ENCODE measurements at places on chromosomes 6 and 20.

- no peak for DNase-seq
Measured at GRCh38 chr20:30484749-30485070, 772.8 kb upstream of the DEFB115 start.

GRCh38 chr6:210778-211374, 81.4 kb upstream of the DUSP22 start:
- no peak for DNase-seq

DNA sequence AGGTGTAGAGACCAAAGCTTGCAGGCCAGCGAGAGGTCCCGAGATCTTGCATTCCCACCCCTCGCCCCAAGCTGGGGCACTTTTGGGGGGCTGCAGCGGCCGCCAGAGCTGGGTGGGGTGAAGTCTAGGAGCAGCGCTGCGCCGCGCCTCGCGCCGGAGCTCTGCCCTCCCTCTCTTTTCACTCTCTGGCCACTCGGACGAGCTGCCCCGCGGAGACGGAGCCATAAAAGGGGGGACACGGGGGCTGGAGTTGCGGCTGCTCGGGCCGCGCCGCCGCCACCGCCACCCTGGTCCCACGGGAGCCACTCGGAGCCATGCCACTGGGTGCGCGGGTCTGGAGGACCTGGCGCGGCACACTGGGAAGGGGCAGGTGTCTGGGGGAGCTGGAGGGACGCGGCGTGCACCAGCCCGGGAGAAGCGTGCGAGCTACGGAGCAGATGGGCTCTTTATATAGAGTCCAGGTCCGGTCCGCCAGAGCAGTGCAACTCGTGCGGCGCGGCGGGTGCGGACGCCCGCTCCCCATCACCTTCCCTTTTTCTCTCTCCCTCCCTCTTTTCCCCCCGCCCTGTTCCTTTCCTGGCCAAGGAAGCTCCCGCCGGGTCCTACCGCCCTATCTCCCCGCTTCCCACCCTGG, 687 bp upstream of the HTR1B start:
- no peak for DNase-seq

- DNase-seq = no peak
Measured at GRCh38 chr20:22776369-22776768, 192.0 kb upstream of the FOXA2 start.

- DNase-seq = no peak
Measured at GRCh38 chr20:47667531-47668312, 117.6 kb downstream of the SULF2 start.

GRCh38 chr6:11824986-11825385, 46.4 kb upstream of the ADTRP start:
- DNase-seq = peak; percentile 51

DNA sequence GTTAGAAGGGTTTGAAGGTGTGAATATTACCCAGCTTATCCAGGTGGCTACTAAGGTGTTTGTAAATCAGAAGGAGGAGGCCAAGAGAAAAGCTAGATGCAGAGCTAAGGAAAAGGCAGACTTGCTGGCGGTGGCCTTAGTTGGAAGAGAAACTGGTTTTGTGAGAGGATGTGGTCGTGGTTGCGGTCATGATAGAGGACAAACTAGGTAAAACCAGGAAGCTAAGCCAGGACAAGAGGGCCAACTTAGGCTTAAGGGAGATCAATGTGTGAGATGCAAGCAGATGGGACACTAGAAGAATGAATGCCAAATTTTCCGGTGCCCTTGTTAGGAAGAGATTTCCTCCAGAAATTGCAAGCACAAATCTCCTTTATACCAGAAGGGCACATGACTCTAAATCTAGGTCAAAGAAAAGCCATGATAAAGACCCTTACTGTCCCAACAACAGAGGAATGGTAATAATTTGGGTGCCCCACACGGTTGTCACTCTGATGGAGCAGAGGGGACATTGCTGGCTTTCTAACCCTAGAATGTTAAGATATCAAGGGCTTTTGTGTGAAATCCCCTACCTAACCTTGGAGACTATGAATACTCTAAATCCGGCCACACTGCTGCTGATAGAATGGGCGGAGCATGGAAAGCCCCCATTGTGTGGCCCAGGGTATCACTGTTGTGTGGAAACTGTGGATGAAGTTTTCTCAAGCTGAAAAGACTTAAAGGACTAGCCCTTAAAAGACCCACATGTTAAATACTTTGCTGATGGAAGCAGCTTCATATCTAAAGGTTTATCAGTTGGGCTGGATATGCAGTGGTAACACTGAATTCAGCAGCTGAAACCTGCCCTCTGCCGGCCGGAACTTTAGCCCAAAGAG, 7.8 kb downstream of the IL22RA2 start:
- DNase-seq = peak; percentile 69

DNA sequence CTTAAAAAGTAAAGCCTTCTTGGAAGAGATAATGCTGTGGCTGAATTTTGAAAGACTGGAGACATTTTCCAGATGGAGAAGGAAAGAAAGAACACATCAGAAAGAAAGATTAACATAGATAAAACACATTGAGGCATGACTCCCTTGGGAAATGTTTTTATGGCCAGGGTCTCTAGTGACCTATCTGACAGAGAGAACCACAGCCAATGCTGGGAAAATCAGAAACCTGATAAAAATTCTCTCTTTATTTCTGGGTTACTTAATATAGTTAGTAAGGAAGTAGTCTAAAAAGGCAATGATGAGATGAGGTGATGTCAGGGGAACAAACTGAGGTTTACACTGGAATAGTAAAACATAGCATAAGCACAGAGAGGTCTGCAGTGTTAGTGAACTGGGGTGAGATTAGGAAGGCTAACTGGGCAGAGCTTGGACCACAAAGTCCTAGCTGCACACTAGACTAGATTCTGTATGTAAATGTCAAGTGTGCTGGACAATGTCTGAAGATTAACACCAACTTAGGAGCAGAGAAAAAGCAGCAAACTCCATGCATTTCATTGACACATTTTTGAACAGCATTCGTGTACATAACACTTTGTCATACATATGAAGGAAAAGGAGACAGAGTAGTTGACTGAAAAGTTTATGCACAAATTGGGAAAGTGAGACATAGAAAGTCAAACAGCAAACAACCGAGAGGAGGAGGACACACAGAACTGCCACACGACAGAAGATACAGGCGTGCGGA, 31.0 kb downstream of the ELOVL2 start:
- no peak for DNase-seq

- no peak for DNase-seq
Measured at GRCh38 chr6:157335829-157336228, 12.5 kb upstream of the TMEM242 start.

- DNase-seq = peak; percentile 46
Measured at GRCh38 chr6:139099984-139100383, 34.9 kb upstream of the HECA start.

GRCh38 chr6:144601221-144601620, 316.1 kb downstream of the UTRN start:
- DNase-seq = no peak

DNA sequence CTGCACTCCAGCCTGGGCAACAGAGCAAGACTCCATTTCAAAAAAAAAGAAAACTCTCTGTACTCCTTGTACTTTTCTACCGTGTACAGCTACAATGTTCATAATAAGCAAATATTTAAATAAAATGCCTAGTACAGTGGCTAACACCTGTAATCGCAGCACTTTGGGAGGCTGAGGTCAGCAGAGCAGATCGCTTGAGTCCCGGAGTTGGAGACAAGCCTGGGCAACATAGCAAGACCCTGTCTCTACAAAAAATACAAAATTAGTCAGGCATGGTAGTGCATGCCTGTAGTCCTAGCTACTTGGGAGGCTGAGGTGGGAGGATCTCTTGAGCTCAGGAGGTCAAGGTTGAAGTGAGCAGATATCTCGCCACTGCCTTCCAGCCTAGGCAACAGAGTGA, 5.7 kb downstream of the NAPB start:
- no peak for DNase-seq

GRCh38 chr6:18585032-18585573, 198.0 kb downstream of the RNF144B start:
- DNase-seq = no peak

- DNase-seq = no peak
Measured at GRCh38 chr6:108877046-108877751, 29.0 kb downstream of the ARMC2 start.

DNA sequence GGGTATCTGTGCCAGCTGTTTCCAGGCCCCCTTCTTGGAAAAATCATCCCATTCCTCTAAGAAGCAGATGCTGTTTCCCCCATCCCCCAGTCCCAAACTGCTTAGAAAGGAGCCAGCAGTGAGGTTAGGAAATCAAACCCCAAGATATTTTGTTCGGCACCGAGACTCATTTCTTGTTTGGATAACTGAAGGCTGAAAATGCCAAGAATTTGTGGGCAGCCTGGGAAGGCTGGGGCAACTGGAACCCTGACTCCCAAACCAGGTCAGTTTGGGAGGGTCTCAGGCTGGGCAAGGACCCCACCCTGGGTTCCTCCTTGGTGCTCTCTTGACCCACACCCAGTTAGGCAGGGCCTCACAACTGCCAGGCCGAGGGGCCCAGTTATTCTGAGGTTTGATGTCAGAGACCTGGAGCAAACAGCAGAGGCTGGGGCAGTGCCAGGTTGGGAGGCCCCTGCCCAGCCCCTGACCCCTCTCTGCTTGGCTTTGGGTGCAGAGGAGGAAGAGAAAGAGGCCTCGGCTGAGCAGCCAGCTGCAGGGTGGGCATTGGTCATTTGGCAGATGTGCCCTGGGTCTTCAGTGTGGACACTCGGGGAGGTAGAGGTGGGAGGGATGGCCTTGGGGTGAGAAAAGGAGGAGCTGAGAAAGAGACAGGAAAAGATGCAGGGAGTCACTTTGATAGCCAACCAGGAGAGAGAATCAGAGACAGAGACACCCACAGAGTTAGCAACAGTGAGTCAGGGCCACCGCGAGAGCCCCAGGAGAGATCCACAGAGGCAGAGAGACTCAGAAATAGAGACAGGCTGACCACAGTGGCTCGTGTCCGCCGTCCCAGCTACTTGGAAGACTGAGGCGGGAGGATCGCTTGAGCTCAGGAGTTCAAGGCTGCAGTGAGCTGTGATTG, 5.0 kb downstream of the ANGPT4 start:
- no peak for DNase-seq

- no peak for DNase-seq
Measured at GRCh38 chr6:20031342-20031741, 180.9 kb downstream of the MBOAT1 start.

DNA sequence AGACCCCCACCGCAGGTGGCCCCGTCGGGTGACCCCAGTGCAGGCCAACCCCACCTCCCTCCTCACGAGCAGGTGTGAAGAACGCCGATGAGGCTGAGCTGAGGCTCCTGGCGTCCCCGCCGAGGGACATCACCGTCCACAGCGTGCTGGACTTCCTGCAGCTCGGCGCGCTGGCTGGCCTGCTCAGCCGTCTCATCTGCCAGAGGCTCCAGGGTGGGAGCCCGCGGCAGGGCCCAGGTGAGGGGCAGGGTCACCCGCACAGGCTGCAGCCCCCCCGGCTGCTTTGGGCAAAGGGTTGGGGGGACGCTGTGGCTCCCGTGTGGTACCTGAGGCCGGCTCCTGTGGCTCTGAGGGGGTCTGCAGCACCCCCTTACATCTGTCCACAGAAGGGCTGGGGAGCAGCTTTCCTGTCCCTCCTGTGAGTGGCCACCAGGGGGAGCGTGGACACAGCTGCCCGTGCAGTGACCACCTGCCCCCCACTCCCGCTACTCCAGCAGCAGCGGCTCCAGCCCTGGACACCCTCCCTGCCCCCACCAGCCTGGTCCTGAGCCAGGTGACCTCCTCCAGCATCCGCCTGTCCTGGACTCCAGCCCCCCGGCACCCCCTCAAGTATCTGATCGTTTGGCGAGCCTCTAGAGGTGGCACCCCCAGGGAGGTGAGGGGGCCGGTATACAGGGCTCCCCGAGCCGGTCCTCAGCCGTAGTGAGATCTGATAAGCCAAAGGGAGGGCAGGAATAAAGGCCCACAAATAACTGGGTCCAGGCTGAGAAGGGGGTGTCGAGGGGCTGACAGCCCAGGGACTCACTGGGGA, 16.5 kb downstream of the COL20A1 start:
- peak; percentile 33 for DNase-seq

DNA sequence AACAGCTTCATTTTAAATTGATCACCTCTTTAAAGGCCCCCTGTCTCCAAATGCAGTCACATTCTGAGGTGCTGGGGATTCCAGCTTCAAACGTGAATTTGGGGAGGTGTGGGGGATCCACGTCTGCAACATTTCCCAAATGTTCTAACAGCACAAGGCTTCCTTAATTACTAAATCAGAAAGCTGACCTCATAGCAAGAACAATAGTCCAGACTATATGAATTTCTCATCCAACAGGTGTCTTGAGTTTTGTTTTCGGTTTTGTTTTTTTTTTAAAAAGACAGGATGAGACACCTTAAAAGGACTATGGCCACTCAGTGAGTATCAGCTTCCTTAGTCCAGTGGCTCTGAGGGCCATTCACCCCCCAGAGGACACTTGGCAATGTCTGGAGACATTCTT, 11.5 kb downstream of the ATP9A start:
- no peak for DNase-seq

DNA sequence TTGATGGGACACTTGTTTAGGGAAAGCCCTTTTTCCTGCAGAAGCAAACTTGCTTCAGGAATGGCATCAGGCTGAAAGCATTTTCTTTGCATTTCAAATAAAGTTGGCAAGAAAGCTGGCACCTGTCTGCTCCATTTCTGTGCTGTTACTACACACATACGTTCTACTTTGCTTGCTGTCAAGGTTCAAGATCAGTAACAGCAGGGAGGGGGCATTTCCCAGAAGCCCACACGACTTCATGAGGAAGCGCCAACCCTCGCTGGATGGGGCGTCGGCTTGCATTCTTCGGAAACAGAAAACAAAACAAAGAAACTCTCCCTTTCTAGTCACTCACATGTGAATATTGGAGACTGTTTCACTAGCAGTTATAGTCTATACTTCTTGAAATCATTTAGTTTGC, 46.4 kb downstream of the AKAP12 start:
- peak; percentile 51 for DNase-seq

DNA sequence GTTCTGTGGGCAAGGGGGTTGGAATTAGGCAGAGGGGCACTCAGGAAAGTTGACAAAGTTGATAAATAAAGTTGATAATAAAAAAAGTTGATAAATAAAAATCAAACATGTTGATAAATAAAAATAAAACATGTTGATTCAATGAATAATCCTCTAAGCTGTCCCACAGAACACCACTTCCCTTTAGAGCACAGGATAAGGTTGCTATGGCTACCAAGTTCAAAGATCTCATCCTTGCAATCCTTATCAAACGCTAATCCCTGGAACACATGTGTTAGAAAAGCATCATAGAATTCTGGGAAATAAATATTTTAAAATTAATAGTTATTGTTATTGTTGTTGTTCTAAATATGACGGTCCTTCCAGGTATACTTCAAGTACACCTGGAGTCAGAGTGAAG, 33.9 kb downstream of the MBOAT1 start:
- no peak for DNase-seq

- no peak for DNase-seq
Measured at GRCh38 chr6:11404081-11404480, 133.5 kb upstream of the TMEM170B start.

GRCh38 chr20:11716239-11716944, 201.3 kb upstream of the BTBD3 start:
- no peak for DNase-seq

DNA sequence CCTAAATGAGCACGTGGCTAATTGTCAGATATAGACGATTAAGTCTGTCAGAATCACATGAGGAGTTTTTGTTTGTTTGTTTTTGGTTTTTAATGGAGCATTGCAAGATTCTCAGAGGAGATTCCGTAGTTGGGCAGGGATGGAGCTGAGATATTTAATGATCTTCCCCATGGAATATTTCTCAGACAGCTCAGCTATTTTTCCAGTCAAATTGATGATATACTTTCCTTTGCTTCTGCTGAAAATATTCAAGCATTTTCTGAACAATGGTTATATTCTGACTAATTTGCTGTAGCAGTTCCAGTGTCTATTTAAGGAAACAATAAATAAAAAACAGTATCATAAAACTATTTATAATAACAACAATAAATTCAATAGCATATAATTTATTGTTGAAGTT, 348.4 kb downstream of the KIF16B start:
- no peak for DNase-seq

- no peak for DNase-seq
Measured at GRCh38 chr6:3769610-3770009, 18.1 kb upstream of the PXDC1 start.
